ENCODE measurements at places on chromosomes 1 and 21.

GRCh38 chr1:230141021-230141648 is 74.1 kb downstream of the GALNT2 start:
- no peak for DNase-seq

- no peak for DNase-seq
These were observed 663 bp upstream of the GBP6 start for GRCh38 chr1:89363196-89363595.

DNA sequence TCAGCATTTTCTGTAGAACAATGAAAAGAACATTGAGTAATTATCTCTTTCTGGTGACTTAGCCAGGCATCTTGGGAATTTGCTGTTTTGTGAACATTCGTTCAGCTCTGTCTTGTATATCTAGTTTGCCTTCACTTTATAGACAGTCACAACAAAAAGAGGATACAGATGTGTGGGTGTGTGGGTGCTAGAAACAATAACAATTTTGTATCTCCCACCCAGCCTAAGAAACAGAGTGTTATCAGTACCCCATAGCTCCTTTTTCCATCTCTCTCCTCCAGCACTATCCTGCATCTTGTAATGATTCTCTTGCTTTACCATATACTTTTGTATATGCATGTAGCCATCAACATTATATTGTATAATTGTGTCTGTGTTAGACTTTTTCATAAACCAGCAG is 33.0 kb downstream of the AK4 start:
- DNase-seq = no peak

- DNase-seq = no peak
These were observed 36.4 kb downstream of the DENND1B start for GRCh38 chr1:197738927-197739326.

DNA sequence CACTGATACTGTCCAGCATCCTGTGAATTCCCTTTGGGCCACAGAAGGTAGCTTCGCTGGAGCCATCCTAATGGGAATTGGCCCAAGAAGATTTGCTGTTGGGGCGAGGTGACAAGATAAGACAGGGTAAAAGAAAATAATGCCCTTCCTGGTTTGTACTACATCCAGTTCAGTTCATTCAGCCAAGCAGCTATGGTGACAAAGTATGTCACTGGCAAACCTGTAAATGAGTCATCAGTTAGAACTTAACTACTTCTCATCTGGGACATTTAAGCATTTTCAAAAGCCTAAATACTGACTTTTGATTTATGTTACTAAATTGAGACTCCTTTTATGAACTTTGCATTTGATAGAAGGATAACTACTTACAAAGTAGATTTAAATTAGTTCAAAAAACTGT is 54.2 kb downstream of the WDR64 start:
- DNase-seq = no peak

DNA sequence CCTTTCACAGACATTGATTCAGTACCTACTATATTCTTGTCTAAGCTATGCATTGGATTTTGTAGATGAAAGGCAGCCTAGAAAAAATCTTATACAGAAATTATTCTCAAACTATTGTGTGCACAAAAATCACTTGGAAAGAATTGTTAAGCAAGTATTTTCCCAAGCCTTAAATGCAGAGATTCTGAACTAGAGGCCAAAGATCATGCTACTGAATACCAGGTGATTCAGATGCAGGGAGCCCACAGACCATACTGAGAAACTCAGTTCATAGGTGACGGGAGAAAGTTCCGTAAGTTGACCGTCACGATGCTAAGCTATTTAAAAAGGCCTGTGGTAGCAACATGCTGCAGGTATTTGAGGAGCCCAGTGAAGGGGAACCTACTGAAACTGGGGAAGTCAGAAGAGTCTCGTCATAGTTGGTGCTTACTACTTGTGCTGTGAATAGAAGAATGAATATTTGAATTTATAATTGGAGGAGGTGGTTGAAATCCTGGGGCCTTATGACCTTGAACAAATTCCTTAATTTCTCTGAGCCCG is 150.8 kb downstream of the NFIA start:
- DNase-seq = no peak

DNA sequence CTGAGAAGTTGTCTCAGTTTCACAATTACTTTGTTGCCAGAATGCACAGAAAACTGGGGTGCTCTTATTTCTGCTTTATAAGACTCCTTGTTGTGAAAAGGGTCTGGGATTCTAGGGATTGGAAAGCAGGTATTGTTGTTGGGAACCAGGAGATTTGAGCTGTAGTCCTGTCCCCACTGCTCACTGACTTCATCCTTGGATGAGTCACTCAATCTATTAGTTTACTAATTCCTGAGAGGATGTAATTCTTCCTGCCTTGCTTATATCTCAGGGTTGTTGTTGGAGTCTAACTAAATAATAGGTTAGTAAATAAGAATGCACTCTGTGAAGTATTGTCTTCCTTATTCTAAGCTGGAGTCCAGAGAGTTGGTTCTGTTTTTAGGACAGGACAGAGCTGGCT is 172.5 kb upstream of the GALNT2 start:
- no peak for DNase-seq

DNA sequence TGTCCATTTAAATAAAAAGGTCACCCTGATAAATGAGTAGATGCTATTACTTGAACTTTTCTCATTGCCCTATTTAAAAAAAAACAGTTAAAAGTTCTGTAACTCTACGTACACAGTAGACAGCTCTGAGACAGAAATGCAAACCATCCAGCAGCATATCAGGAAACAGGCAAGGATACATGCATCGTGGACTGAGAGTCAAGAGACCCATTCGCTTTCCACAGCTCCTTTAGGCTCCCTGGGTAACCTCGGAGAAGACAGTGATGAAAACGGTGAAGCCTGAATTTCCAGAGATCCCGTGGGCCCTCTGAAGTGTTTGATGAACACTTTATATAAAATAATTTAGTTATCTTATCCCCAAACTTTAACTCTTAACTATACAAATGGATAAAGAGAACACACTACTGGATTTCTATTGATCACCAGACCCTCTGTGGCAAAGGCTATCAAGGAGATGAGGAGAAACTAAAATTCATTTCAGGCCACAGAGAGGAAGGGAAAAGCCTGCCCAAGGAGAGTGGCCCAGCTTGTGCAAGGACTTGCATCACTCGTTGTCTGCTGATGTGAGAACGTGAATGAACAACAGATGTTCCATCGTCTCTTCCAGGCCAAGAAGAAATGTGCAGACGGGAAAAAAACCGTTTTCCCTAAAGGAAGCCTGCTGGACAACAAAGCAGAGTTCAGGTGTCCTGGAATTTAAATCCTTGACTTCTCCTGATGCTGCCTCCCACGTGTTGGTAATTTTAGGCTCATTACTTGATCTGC is 131.0 kb downstream of the TGFBR3 start:
- DNase-seq = peak; percentile 81

GRCh38 chr1:98340511-98340910 is 321.0 kb upstream of the SNX7 start:
- DNase-seq = no peak

GRCh38 chr1:219247441-219247840 is 73.8 kb downstream of the LYPLAL1 start:
- no peak for DNase-seq

- no peak for DNase-seq
These were observed 34.6 kb downstream of the CFAP74 start for GRCh38 chr1:1968767-1969504.

GRCh38 chr1:112594208-112594876 is 24.6 kb downstream of the ST7L start:
- no peak for DNase-seq

GRCh38 chr1:17551755-17552234 is 12.3 kb downstream of the ARHGEF10L start:
- no peak for DNase-seq

- no peak for DNase-seq
These were observed 6.5 kb downstream of the ZNF672 start for GRCh38 chr1:248844526-248844925.

DNA sequence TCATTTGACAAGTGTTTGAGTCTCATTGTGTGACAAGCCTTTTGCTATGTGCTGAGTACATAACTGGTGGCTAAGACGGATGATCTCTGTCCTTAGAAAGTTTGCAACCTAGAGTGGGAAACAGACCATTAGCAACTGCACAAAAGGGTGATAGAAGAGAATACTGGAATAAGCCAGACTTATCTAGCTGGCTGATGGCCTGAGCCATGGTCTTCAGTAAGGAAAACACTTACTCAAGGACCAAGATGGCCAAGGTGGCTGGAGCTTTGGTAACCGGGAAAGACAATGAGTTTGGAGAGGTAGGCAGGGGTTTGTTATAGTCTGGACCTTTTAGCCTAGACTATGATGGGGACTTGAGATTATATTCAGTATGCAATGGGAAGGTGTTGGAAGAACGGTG is 1.6 kb upstream of the TAF12 start:
- DNase-seq = no peak

- no peak for DNase-seq
These were observed 292.1 kb downstream of the SDCCAG8 start for GRCh38 chr1:243547891-243548290.

DNA sequence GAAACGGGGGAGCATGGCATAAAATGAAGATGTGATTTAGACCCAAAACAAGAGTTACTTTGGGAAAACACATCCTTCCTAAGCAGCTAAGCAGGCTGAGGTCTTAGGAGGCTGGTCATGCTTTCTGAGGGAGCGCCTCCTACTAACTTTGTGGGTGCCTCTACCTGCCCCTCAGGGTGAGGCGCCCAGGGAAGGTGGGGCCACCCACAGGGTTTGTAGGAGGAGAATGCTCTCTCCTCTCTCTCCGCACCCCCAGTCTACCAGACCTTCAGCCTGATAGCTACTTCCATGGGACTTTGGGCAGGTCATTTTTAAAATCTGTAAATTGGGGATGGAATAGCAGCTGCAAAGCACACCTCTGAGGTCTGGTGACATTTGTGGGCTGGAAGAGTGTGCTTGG is 23.8 kb downstream of the SLC27A3 start:
- no peak for DNase-seq

DNA sequence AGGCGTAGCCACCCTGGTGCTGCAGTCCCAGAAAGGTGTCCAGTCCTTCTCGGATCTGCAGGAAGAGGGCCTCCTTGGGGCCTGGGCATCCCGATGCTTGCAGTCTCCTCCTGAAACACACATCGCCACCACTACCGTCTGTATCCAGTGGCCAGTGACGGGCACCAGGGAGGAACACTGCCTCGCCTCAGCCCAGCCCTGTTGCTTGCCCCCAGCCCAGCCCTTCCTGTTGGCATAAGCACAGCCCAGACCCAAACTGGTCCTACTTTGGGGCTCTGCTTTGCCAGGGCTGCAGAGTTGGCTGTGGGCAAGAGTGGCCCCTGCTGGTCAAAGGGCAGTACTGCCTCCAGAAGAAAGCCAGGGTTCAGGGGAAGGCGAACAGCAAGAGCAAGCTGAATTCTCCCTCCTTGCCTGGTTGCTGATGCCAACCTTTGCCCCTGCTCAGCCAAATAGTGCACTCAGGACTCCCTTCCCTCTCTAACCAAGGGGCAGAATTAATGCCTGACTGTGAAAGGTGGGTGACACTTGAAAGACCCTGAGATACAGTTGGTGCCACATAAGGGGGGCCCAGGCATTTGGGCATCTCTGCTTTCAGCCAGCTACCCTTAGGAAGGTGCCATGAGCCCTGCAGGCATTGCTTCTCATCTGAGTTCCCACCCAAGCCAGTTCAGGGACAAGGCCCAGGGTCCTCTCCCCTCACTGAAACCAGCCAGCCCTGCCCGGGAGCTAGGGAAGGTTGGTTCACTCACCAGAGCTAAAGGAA is 11.1 kb upstream of the ARHGEF2 start:
- DNase-seq = no peak

- no peak for DNase-seq
These were observed 135.9 kb downstream of the ACBD6 start for GRCh38 chr1:180366371-180367068.

DNA sequence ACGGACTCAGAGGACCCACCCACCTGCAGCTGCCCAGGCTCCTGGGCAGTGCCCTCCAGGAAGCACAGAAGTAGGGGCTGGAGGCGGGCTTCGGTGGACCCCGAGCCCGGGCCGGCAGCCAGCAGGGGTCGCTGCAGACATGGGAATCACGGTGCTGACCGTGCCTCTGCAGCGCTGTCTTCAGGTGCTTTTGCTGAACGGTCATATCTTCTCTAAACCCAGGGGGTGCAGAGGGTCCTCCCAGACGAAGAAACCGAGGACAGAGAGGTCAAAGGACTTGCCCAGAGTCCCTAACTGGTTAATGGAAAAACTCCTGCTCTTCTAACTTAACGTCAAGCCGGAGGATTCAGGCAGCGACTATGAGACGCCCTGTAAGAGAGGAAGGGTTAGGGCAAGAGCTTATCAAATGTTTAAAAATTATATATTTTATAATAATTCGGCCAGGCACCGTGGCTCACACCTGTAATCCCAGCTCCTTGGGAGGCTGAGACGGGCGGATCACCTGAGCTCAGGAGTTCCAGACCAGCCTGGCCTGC is 21.5 kb upstream of the LEFTY2 start:
- DNase-seq = no peak

GRCh38 chr1:185367218-185367617 is 50.2 kb upstream of the IVNS1ABP start:
- no peak for DNase-seq

- DNase-seq = no peak
These were observed 15.8 kb upstream of the RIPPLY3 start for GRCh38 chr21:36990508-36991205.

DNA sequence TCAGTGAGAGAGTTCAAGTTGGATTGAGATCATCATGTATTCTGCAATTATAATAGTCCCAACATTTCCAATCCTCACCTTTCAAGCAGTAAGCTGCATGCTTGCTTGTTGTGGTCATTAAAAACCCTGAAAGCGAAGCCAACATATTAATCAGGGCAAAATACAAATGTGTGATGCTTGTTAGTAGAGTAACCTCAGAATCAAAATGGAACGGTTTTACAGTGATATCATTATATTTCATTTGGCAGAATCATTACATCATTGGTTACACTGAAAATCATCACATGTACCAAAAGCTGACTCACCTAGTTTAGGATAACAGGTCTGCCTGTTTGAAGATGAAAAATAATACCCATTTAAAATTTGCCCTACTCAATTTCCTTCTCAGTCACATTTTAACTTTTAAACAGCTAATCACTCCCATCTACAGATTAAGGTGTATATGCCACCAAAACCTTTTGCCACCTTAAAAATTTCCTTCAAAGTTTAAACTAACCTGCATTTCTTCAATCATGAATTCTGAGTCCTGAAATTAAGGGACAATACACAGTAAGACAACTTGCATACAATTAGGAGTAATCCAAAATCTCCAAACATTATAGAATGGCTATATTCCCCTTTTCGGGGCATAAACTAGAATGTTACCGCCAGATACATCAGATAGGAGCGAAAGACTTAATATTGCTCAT is 3.5 kb downstream of the GAS5 start:
- no peak for DNase-seq

DNA sequence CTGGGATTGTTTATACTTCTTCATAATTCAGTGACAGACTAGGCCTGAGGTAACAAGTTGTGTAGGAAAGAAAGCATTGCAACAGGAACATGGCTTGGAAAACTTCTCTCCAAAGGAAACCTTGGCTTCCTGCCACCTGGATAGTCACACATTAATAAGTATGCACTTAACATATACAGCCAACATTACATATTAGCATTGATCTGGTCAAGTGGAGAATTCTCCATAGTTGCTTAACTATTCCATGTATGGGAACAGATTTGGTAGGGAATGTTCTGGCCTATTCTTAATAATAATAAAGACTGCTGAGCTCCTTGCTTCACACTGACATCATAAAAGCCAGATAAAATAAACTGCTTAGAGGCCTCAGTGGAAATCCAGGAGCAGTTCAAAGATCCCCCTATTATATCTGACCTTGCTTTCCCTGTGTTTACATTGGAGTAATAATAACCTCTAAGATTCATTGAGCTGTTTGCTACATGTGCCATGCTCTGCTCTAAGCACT is 27.2 kb upstream of the NFIA start:
- no peak for DNase-seq

All from HFF-Myc (cell line).